ENCODE measurements at places on chromosomes 4 and X. TPM values are rescaled to one million over a fixed set of nuclear protein-coding genes. Genes with fewer than 3 reads are reported as not detected.

DNA sequence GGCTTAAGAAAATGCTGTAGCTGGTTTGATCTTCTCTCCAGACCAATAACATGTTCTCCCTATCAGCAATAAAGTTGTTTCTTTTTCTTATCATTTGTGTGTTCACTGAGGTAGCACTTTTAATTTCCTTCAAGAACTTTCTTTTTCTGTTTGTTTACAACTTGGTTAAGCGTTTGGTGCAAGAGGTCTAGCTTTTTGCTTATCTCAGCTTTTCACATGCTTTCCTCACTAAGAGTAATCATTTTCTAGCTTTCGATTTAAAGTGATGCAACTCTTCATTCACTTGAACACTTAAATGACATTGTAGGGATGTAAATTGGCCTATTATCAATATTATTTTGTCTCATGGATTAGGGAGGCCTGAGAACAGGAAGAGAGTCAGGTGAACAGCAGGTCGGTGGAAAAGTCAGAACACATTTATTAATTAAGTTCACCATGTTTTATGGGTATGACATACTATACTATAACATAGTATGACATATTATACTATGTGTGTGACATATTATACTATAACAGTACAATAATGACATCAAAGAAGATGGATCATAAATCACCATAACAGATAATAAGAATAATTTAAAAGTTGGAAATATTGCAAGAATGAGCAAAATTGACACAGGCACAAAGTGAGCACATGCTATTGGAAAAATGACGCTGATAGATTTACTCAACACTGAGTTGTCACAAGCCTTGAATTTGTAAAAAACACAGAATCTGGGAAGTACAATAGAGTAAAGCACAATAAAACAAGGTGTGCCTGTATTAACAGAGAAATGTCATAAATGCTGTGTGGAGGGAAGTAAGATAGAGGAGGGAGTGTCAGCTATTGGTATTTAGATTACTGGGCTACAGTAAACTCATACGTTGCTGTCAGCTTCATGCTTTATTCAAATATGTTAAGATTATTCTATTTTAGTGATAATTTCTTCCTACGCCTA lies 218.6 kb upstream of the SLC7A11 start:
- DNase-seq: no peak

- no peak for DNase-seq
Observed at GRCh38 chr4:53050361-53050774, 188.3 kb downstream of the RASL11B start.

DNA sequence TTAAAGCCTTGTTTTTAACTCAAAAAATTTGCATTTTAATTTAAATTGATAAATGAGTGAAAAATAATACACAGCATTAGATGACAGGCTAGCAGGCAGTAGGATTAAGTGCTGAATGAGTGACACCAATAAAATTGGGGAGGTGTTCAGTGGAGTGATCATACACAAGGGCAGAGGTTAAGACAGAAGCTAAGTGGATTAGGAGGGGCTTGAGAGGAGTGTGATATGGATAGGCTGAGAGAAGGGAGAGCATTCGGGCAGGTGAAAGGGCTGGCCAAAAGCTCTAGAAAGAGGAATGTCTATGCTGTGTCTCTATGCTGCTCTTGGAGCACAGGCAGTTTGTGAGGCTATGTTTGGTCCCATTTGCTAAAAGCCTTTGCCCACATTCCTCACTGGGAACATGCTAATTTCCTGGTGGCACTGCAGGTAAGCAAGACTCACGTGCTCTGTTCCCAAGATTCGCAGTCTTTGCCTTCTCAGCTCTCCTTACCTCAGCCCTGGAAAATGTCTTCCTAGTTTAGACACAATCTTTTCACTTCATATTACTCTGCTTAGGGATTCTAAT lies 52.8 kb upstream of the CCSER1 start:
- no peak for DNase-seq

- no peak for DNase-seq
Observed at GRCh38 chr4:122728856-122729255, 3.6 kb upstream of the BBS12 start.

TCEAL2 gene
- 7.7 TPM for total RNA-seq

Measured in tibial nerve (tissue), 4 donors.